Stimulated activated CD4-positive, alpha-beta T cell treated with anti-CD3 and anti-CD28 coated beads, TNF-alpha, amount 100 ng/mL, for 24 hours (primary cell): ENCODE measurements at places on chromosomes 3 and 15.

- no peak for DNase-seq
These were observed 96.3 kb upstream of the CHRM5 start for GRCh38 chr15:33871980-33872379.

GRCh38 chr3:47899495-47900108, 96.7 kb downstream of the DHX30 start:
- no peak for DNase-seq

GRCh38 chr3:25821746-25822573, 32.1 kb downstream of the OXSM start:
- DNase-seq, result no peak

- DNase-seq, result no peak
These were observed 341.3 kb downstream of the LSAMP start for GRCh38 chr3:116103868-116104530.

GRCh38 chr15:88470625-88471372, 3.3 kb downstream of the MRPS11 start:
- no peak for DNase-seq

GRCh38 chr15:91447991-91448644, 348.1 kb downstream of the SV2B start:
- DNase-seq, result no peak

GRCh38 chr15:69612112-69612511, 159.5 kb downstream of the RPLP1 start:
- DNase-seq, result no peak

- DNase-seq, result no peak
These were observed 310.1 kb upstream of the NAALADL2 start for GRCh38 chr3:174548841-174549623.

- no peak for DNase-seq
These were observed 154.3 kb downstream of the ALDH1A2 start for GRCh38 chr15:57911247-57911646.

- no peak for DNase-seq
These were observed 30.5 kb upstream of the PXYLP1 start for GRCh38 chr3:141201122-141201521.

DNA sequence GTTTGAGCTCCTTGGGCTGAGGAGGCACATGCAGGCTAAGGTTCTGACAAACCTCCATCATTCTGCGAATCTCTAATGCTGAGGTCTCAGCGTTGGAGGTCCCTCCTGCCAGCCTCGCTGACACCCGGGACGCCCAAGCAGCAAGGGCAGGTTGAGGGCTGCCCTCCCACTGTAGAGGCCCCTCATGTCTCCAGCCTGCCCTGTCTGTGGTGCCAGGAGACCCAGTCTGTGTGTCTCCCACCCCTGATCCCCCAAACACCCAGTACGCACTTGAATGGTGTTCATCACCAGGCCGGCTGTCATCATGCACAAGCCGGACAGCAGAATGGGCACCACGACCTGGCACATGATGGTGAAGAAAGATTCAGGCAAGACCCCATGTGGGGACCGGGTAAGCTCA, 27.8 kb downstream of the SLC41A3 start:
- no peak for DNase-seq

- DNase-seq, result no peak
These were observed 91.5 kb downstream of the STT3B start for GRCh38 chr3:31624083-31624709.

- no peak for DNase-seq
These were observed 522.6 kb upstream of the SEMA6D start for GRCh38 chr15:47194718-47195117.

GRCh38 chr3:147405231-147406027, 914 bp downstream of the ZIC4 start:
- DNase-seq, result no peak

- no peak for DNase-seq
These were observed 98.4 kb upstream of the ROBO1 start for GRCh38 chr3:79866162-79866561.

DNA sequence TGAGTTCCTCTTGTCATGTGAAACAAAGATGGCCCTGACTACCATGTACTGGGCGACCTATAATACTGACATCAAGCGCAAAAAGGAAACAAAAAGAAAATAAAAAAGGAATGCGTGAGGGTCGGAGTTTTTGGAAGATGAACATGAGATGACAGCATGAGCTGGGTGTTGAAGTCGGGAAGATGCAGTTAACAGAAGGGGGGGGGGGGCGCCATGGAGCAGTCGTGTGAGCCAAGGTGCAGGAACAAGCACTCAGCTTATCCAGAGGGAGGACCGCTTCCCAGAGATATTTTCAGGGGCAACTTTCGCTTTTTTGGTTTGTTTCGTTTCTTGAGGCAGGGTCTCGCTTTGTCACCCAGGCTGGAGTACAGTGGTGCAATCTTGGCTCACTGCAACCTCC, 110.2 kb downstream of the RORA start:
- DNase-seq, result no peak

- no peak for DNase-seq
These were observed 325.3 kb downstream of the NAALADL2 start for GRCh38 chr3:175184392-175184791.

GRCh38 chr15:35252351-35252865, 167.3 kb upstream of the NANOGP8 start:
- DNase-seq, result no peak

DNA sequence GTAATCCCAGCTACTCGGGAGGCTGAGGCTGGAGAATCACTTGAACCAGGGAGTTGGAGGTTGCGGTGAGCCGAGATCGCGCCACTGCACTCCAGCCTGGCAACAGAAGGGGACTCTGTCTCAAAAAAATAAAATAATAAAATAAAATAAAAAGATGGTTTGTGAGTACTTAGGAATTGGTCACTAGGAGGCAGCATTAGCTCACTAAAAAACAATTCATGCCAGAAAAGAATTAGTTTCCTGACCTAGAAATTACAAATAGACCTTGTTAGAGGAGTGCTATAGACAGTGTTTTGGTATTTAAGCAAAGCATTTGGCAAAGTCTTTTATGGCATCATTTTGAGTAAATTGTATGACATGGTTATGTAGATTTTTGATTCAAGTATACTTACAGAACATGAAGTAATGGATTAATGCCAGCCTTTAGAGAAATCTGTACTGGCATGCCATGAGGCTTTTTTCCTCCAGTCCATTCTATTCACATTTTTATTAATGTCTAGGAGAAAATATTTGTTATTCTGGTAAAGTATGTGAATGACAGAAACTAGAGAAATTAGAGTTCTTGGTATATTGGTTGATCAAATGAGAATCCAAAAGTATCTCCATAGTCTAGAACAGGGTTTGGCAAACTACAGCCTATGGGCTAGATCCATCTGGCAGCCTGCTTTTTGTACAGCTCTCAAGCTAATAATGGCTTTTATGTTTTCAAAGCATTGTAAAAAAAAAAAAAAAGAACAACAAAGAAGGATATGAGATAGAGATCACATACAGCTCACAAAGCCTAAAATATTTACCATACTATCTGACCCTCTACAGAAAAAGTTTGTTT, 81.6 kb downstream of the LRRC49 start:
- DNase-seq, result no peak

- DNase-seq, result no peak
These were observed 1.4 kb upstream of the CLEC3B start for GRCh38 chr3:45024542-45025255.

GRCh38 chr3:47163169-47164006, 525 bp downstream of the SETD2 start:
- DNase-seq, result peak; percentile 23

DNA sequence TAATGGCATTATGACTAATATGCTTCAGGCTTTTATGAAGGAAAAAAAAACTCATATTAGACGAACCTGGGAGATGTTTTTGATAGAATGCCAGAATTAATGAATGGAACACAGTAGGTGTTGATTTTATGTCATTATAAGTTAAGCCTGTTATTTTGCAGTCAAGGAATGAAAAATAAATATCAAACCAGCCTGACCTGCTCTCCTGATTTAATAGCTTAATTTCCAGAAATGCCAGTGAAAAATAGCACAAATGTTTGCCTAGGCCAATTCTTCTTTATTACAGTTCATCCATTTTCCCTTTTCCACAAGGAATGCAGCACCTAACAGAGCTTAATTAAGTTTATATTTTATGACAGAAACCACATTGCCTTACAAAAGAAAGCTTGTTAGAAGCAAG, 292.0 kb downstream of the TBL1XR1 start:
- DNase-seq, result no peak
